Cortex of kidney (tissue), 1 donor: ENCODE measurements at places on chromosomes 4 and X.

GRCh38 chrX:153405426-153405825 is 4.3 kb upstream of the PNMA6E start:
- DNase-seq = no peak

- DNase-seq = no peak
Measured at GRCh38 chrX:119181491-119181890, 53.9 kb upstream of the KIAA1210 start.

GRCh38 chr4:42531341-42532030 is 125.4 kb downstream of the ATP8A1 start:
- DNase-seq = no peak

DNA sequence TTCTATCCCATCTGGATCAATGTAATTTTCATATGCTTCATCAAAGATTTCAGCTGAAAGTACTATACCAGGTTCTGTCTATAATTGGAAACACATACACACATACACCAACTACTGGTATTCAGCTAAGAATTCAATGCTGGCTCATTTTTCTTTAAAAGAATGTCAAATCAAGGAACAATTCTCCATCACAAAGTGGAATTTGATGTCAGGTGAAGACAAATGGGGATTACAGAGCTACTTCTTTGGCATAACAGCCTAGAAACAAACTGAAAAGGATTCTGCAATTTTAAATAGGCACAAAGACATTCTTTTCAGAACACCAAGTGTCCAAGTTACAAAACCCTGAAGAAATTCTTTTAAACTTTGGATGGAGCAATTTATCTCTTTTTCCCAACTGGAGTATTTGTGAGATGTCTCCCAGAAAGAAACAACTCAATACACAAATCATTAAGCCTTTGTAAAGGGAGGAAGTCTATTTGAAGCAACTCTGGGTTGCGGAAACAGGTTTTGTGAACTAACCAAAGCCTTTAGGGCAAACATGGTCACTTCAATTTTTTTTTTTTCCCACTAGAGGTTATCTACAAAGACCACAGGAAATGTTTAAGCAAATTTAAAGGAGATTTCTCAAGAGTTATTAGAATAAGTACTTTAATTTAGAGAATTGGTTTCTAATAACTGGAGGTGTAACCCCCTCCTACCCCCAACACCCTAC is 1.9 kb upstream of the FAM9C start:
- DNase-seq = no peak

GRCh38 chr4:139275281-139275735 is 4.7 kb downstream of the MGARP start:
- no peak for DNase-seq

- no peak for DNase-seq
Measured at GRCh38 chr4:86706923-86707597, 112.9 kb downstream of the PTPN13 start.

- no peak for DNase-seq
Measured at GRCh38 chr4:101689220-101689619, 101.3 kb upstream of the BANK1 start.

- no peak for DNase-seq
Measured at GRCh38 chr4:123327346-123327745, 69.2 kb upstream of the SPRY1 start.

DNA sequence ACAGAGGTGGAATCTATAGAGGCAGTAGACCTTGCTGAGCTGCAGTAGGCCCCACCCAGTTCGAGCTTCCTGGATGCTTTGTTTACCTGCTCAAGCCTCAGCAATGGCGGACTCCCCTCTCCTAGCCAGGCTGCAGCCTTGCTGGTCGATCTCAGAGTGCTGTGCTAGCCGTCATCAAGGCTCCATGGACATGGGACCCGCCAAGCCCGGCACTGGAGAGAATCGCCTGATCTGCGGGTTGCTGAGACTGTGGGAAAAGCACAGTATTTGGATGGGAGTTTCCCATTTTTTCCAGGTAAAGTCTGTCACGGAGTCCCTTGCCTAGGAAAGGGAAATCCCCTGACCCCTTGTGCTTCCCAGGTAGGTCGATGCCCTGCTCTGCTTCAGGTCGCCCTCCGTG is 124.8 kb upstream of the KLF8 start:
- DNase-seq = no peak

DNA sequence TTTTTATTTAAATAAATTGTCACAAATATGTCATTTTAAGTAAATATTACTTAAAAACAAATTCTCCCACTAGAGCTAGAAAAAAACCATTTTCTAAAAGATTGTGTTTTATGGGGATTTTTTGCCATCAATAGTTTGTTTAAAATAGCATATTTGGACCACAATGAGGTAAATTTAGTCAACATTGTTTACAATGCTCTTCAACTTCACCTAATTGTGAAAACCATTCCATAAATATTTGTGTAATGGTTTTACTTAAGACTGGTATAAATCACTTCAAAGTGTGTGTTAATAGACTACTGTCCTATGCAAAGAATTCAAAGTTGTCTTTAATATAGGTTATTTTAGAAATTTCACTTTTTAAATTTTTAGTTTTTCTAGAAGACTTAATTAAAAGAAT is 1004.2 kb downstream of the PCDH18 start:
- DNase-seq = no peak

DNA sequence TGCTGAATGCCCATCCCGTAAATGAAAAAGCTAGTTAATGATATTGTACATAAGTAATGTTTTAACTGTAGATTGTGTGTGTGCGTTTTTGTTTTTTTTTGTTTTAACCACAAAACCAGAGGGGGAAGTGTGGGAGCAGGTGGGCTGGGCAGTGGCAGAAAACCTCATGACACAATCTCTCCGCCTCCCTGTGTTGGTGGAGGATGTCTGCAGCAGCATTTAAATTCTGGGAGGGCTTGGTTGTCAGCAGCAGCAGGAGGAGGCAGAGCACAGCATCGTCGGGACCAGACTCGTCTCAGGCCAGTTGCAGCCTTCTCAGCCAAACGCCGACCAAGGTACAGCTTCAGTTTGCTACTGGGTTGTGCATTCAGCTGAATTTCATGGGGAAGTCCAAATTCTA is at the start of gene SPP1:
Gene SPP1, plus strand, starts transcription at position 249 of the 400 bp plus-strand sequence. CDS start 1,182 bp downstream, outside the sequence.
- DNase-seq = no peak

- DNase-seq = no peak
Measured at GRCh38 chr4:36213977-36214376, 30.3 kb downstream of the ARAP2 start.

GRCh38 chrX:48833542-48834138 is 1.8 kb downstream of the PCSK1N start:
- no peak for DNase-seq

DNA sequence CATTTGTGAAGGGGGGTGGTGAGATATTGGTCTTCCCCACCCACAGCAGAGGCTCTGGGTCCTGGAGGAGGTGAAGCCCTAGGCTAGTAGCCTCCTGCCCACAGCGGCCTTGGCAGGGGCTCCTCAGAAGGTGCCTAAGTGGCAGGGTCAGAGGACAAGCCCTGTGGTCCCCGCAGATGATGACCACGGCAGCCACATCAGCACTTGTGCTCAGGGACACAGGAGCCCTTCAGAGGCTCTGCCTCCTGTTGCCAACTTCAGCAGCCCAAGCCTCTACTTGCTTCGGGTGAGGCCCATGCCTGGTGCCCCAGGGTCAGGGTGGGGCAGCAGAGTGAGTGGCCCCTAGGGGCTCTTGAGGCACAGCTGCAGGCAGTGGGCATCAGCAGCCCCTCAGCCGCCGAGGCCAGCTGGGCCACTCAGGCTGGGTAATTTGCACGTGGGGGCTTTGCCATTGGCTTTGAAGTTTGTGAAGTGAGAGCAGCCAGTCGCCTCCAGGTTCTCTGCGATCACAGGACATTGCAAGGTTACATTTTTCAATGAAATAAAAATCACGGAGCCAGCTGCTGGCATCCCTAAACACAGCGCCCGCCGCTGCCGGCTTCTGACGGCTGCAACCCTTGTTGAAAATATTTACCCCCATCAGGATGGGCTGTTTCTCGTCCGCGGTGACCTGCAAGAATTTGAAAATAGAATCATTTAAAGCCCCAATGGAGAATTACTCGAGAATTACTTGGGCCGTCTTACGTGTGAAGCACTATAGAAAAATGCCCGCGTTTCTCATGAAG is 108.5 kb downstream of the HMX1 start:
- no peak for DNase-seq

- no peak for DNase-seq
Measured at GRCh38 chr4:25760518-25761157, 102.2 kb downstream of the SEL1L3 start.

GRCh38 chrX:46298821-46299220 is 246.4 kb downstream of the ZNF674 start:
- no peak for DNase-seq

- no peak for DNase-seq
Measured at GRCh38 chr4:16264798-16265197, 38.5 kb upstream of the TAPT1 start.

GRCh38 chr4:6019316-6020263 is 1.4 kb upstream of the C4orf50 start:
- no peak for DNase-seq

- DNase-seq = no peak
Measured at GRCh38 chr4:105594099-105595010, 41.9 kb downstream of the ARHGEF38 start.

DNA sequence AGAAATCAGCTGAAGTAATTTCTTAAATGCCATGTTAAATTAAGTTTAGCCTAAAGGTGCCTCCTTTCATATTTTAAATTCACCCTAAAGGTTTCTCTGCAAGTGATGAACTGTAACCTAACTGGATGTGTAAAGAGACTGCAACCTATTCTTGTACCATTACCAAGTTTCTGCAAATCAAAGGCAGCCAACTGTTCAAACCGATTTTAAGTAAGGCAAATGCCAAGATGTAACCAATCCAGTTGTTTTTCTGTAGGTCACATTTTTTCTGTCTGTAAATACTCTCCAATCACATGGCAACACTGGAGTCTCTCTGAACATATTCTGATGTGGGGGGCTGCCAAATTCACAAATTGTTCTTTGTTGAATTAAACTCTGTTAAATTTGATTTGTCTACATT is 42.4 kb upstream of the FGF2 start:
- no peak for DNase-seq

DNA sequence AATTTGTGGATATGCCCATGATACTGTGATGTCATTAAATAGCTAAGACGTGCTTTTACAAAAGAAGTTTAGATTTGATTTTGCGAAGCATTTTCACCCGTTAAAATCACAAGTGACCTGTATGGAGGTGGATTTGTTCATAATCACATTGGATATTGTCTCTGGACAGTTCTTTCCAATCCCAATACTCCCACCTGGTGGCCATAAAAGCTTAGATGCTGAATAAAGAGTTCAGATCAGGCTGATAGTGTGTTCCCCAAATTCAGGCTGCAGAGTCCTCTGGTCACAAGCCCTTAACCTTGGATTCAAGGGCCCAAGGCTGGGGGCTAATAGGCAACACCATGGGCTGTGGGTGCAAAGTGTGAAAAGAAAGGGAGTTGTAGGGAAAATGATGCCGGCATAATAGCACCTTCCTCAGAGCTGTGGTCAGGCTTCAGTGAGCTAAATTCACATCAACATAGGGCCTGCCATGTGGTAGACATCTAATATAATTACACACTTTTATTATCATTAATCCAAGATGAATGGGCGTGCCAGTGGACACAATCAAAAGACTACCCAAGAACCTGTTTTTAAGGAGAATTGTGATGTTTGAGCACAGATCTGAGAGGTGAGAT is 28.1 kb downstream of the SMIM43 start:
- no peak for DNase-seq

- DNase-seq = no peak
Measured at GRCh38 chrX:1754077-1754476, 139.2 kb downstream of the ASMT start.

GRCh38 chr4:99947608-99948007 is 1.2 kb upstream of the DNAJB14 start:
- DNase-seq = no peak
